Activated CD4-positive, alpha-beta T cell treated with anti-CD3 and anti-CD28 coated beads for 4 hours (primary cell): ENCODE measurements at places on chromosomes 4 and X.

GRCh38 chr4:36337665-36338185 is 56.3 kb downstream of the DTHD1 start:
- no peak for DNase-seq

GRCh38 chr4:73312967-73313366 is 54.4 kb upstream of the ANKRD17 start:
- DNase-seq = no peak

DNA sequence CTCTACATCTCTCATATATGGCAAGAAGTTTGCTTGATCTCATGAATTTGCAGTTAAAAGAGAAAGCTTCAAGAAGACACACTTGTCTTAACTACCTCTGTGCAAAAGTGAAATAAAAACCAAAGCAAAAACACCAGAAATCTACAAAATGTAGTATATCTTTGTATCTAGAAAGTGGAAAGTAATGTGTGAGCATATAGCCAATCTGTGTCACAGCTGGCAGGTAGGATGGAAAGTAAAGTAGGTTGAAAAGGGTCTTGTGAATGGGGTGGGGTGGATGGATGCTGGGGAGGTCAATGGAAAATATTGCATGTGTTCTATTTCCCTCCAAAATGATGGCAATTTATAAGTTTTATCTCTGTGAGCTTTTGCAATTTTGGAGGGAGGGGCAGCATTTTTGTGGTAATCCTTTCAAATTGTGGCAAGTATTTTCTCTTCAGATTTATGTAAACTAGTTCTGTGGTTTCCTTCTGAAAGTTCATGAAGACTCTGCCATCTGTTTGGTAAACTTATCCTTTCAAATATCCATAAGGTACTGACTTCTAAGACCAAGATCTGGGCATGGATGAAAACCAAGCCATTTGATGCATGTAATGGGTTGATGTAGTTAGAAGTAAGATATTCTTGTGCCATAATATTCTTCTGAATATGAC is 215.9 kb upstream of the GIMD1 start:
- no peak for DNase-seq

DNA sequence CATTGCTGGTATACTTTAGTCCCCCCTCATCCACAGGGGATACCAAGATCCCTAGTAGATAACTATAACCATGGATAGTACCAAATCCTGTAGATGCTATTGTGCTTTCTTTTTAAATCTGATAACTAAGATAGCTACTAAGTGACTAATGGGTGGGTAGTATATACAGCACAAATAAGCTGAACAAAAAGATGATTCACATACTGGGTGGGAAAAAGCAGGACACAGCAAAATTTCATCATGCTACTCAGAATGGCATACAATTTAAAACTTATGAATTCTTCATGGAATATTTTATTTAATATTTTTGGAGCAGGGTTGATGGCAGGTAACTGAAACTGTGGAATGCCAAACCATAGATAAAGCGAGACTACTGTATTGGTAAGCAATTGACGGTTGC is 161.6 kb downstream of the IL15 start:
- no peak for DNase-seq
